ENCODE measurements at places on chromosomes 3 and 15.

DNA sequence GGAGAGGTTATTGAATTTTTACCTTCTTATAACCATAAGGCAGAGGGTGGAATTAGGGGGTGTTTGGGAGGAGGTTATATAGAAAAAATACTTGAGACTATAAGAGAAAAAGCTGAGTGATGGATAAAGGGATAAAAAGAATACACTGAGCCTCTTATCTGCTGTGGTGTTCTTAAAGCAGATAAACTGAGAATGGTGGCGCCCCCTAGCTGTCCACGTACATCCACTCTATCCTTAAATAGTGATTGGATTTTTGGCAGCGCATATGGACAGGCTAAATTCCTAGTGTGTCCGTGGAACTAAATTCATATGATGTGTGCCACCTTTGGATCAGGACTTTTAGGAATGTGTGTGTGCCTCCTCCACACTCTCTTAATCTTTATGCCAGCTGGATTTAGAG is 121.1 kb downstream of the OXSM start:
- DNase-seq: peak; percentile 53

- DNase-seq: peak; percentile 74
These were observed at the start of gene FYTTD1 for GRCh38 chr3:197749601-197750395. TSS of gene FYTTD1 (plus strand) at chr3:197749883. CDS start at chr3:197749972, 89 bp downstream.

DNA sequence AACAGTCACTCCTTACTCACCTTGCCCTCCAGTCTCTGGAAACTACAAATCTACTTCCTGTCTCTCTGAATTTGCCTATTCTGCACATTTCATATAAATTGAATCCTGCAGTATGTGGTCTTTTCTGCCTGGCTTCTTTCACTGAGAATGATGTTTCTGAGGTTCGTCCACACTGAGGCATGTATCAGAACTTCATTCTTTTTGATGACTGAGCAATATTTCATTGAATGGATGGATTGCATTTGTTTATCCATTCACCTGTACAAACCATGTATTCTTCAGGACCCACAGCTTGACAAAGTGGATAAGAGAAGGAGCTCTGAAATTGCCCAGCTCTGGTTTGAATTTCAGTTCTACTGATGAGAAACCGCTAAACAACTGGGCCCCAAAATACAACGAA is 118.9 kb upstream of the ARRDC4 start:
- DNase-seq: no peak

GRCh38 chr3:61134532-61134931 is 116.7 kb downstream of the FHIT start:
- DNase-seq: no peak

- DNase-seq: no peak
These were observed 1360.9 kb upstream of the ALCAM start for GRCh38 chr3:104005815-104006214.

DNA sequence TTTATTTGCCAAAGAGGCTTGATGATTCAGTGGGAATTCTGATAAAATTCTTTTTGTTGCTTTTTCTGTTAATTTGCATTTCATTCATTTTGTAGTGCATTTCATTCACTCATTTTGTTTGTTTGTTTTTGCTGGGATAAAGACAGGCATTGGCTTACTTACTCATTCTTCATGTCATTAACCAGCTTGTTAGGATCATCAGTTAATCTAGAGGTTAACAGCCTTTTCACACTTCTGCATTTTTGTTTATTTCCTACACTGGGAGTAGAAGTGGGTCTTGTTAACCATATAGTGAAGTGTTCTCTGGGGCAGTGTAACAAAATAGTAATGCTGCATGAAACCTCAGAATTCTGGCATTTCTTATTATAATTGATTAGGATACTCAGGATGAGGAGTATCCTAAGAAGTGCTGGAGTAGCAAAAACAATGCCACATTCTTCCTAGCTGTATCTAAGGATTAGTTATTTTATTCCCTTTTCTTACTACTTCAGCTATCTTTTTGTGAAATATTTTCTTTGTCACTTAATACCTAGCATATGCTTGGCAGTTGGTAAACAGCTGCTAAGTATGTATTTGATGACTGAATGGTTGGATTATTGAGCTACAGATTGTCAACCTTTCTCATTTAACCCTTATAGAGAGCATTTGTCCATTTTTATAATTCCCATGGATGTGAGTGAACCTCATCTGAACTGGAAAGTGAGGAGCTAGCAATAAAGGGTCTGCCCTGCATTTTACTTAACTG is 135.7 kb upstream of the LRRFIP2 start:
- DNase-seq: no peak

DNA sequence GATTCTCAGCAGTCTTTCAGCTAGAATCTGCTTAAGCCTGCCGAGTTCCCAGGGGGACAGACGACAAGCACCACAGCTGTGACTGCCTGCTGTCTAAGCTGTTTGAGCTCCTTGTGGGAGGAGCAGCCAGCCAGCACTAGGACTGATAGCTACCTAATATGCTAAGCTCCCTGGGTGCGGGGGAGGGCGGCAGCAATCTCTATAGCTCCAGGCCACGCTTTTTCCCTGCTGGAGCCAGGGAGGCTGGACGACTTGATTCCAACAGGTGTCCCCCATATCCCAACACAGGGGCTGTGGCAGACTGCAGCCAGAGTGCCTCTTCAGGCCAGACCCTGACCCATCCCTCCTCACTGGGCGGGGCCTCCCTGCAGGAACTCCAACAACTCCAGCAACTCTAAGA is 134.1 kb upstream of the ARPP21 start:
- no peak for DNase-seq

DNA sequence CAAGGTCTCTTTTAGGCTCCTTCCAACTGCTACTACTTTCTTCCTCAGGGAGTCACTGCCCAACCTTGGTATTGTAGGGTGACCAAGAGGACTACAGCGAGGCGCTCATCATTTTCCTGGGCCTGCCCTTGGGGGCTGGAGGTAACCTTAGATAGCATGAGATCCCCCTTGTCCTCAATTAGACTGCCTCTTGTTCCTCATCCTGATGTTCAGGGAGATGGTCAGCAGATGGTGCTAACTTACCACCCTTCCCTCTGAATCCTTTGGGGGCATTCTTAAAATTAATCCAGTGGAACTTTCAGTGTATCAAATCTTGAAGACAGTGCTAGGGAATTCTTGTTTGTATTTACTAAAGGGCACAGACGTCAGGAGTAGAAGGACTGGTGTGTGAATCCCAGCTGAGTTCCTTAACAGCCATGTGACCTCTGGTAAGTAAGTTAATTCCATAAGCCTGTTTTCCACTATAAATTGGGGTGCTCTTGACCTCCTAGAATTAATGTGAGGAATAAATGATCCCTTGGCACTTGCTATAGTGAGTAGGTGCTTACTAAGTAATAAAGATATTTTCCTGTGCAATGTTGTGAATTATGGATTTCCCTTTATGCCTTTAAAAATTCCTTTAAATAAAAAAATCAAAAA is 4.1 kb upstream of the CLPX start:
- DNase-seq: no peak

DNA sequence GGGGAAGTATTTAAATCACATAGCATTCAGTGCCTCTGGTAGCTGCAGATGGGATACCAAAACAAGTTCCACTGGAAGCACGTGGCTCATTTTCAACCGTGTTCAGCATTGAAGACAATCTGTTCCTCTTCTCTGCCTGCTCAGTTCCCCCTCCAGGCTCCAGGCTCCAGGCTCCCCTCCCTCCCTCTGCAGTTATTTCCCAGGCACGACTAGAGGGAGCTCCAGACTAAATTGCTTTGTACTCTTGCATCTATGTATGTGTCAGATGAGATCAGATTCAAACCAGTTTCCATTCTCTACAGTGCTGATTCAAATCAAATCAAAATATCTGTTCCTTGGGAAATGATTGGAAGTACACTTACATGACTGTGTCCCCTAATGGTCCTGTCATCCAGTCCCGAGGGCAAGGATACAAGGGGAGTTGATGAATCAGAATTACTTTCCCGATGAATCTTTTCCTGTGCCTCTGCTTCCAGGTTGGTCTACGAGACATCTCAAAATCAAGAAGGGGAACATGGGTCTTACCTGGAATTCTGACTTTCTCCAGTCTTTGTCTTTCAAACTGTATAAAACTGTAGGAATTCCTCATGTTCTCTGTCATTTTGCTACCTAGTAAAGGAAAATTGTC is 600.5 kb downstream of the EDEM1 start:
- no peak for DNase-seq

DNA sequence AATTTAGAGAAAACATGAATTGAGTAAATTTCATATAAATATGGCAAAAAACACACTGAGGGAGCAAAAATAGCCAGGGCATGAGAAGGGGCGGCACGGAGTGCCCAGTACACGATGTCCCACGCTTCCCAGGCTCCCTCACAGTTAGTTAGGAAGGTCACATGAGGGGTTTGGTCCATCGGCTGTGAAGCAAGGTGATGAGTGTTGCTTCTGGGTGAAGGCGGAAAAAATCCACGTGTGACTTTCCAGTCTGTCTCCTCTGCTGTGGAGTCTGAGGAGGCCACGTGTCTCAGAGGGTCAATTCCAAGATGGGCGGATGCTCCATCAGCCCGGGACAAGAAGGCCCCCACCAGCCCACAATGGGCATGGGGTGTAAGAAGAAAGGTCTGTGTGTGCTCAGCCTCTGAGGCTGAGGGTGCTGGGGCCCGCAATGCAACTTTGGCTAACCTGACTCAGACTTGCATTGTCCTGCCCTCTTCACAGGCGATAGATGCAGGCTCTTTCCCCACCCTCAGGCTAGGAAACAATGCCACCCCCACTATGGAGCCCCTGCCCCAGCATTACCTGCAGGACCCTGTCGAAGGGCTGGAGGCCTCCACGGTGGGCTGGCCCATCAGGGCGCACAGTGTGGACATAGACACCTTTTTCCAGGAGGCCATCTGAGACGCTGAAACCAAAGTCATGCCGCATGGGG is 45.7 kb downstream of the GRIP2 start:
- no peak for DNase-seq

GRCh38 chr15:68518046-68518445 is 60.7 kb upstream of the CORO2B start:
- no peak for DNase-seq

DNA sequence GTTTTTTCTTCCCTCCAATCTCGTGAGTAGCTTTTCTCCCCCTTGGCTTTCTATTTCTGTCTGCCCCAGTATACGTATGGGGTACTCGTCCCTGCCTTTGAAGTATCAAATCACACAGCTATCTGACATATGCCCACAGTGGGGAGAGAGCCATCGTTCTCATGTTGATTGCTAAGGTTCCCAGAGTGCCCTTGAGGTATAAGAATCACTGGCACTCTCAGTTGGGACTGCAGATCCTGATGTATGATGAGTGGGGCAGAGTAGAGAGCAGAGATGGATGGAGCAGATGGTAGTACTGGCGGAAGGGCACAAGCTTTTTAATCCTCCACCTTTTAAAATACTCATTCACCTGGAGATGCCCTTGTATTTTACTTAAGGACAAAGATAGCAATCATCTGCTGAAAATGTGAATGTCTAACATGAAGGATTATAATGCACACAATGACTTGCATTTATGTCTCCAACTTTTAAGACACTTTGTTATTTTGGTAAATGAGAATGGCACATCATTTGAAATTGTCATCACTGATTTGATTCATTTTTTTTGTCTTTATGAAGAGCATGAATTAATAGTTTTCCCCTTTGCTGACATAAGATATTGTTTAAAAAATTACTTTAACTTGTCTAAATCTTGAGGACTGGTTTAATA is 239.6 kb downstream of the NR1D2 start:
- DNase-seq: no peak

- no peak for DNase-seq
These were observed 156.8 kb downstream of the LRTM1 start for GRCh38 chr3:54771050-54771449.

DNA sequence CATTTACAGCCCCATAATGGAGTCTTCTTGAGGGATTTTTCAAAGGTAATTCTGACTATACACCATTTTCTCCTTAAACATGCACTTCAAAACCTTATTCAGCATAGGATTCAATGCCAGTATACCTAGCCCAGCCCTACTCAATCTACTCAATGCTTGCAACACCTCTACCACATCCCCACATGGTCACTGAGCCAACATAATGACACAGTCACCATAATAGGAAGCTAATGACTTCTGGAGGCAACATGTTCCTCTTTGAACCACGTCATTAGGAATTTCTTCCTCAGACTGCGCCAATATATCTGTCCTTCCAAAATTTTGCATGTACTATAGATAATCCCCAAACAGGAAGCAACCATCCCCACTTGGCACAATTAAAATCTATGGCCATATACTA is 153.9 kb upstream of the SETMAR start:
- no peak for DNase-seq

DNA sequence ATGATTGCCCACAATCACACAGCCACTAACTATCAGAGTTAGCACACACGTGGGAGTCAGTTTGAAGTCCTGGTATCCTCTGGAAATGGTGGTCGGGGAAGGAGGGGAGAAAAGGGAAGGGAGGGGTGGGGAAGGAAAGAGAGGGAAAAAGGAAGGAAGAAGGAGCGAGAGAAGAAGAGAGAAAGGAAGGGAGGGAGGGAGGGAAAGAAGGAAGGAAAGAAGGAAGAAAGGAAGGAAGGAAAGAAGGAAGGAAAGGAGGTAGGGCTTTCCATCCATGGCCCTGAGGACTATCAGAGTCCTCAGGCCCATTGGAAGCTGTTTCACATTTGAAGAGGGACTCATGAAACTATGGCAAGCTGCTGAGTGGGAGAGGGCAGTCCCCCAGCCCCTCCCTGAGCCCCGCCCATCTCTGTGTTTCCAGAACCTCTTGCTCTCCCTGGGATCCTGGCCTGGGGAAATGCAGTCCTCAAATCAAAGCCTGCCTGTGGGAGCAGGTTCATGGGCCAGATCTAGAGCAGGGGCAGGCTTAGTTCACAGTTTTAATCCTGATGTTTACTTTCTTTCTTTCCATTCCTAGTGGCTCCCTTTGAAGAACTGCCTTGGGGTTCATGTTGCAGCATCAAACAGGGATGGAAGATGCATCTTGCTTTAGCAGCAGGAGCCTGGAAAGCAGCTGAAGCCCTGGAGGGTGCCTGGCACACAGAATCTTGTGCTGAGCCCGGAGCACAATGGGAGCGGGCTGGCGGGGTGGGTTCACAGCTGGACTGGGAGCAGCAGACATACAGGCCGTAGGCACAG is 66.1 kb upstream of the GLCE start:
- DNase-seq: no peak

DNA sequence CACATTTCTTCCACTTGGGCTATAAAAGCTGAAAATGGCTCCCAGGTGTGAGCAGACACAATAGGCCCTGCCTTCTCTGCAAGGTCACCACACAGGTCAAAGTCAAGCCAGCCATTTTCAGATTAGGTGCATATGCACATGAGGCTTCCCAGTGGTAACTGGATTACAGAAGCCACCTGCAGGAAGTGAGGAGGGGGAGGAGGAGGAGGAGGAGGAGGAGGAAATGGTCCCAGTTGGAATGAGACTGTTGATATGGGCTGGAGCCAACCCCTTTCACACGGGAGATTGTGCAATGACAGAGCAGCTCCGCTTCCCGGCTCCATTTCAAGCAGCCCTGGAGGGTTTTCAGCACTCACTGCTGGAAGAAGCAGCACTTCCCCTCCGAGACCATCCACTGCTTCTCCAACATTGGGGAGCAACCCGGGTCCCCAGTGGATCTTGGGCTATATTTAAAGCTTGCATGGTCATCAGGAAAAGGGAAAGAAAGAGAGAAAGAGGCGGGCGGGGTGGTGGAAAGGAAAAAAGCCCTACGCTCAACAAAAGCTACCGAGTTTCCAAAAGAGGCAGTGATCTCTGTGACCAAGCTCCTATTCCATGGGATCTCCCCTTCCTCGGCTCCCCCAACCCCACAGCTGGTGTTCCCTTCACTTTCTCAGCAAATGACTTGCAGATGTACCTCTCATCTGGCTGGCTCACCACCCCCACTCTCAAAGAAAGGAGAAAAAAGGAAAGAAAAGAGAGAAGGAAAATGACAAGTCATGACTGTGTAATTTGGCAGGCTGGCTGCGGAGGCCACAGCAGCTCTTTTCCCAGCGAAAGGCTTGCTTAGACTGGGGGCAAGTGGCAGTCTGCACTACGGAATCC is 58.3 kb downstream of the LRIG1 start:
- no peak for DNase-seq
